ENCODE measurements at places on chromosomes 6 and 20.

DNA sequence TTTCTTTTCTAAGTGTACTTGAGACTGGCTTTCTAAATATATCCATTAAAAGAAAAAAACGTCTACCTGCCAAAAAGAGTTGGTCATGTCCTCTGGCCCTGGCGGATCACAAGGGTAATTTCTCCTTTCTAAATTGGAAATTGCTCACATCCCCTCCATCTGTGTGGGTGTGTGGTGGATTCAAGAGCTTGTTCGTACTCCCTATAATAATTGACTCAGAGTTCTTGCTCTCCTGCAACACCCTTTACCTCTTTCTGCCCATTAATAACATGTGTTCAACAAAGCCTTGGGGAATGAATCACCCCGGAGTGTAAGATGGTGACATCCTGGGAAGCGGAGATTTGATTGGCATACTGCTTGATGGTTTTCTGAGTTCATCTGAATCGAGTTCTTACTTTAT is 263.8 kb downstream of the ALDH8A1 start:
- DNase-seq = no peak

DNA sequence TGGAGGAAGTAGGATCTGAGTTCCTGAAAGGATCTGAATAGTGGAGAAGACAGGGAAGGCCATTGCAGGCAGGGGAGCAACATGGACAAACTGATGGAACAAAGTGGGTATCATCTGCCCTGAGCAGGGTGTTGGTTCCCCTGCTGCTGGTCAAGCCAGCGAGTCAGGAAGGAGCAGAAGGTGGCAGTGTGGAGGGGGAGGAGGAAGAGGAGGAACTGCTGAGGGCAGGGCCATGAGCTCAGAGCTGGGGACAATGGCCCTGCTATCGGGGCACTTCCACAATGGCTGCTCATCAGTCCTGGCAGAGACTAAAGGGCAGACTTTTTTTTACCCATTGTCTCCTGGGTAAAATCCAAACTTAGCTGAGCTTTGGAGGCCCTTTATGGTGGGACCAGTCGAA is 13.6 kb downstream of the CNBD2 start:
- no peak for DNase-seq

DNA sequence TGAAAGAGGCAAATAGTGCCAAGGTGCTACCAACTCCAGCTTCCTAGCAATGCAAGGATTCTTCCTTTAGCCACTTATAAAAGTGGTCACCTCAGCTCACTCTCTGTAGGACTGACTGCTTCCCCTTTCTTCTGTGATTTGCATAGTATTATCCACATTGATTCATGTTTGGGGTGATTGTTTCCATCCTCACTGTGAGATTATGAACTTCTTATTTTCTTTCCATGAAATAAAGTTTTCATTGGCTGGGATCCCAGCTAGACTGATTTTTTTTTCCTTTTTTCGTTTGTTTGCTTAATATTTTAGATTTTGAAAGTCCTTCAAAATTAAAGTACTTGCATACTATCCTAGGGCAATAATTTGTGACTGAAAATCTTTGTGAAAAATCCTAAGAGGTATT is 50.5 kb downstream of the EYA4 start:
- DNase-seq = no peak

DNA sequence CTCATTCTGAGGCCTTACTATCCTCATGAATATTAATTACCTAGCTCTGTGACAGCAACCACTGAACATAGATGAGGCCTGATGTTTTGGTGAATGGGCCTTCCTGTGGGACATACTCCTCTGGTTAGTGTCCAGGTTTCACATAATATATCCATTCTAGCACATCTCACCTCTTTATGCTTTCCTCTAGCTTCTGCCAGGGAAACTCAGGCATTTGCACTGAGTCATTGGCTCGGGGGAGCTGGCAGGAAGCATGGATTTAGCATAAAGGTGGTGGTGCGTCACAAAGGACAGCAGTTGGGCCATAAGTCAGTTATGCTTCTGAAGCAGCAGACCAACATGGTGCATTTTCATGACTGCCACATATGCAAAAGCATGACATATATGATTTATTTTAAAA is 37.5 kb upstream of the TMEM170B start:
- no peak for DNase-seq

DNA sequence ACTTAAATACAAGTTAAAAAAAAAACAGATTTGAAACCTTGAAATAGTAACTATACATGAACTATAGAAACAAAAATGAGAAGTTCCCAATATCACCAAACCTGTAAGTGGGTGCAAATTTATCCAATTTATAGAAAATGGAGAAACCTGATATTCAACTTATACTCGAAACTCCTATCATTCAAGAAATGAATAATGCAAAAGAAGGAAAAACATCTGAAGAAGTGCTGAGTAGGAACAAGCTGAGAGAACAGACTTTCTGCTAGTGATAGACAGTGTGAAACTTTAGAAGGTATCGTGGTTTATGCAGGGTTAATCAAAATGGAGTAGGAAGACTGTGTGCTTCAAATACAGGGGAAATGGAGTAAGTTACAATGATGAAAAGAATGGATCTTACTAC is 4.5 kb downstream of the GPR63 start:
- no peak for DNase-seq

DNA sequence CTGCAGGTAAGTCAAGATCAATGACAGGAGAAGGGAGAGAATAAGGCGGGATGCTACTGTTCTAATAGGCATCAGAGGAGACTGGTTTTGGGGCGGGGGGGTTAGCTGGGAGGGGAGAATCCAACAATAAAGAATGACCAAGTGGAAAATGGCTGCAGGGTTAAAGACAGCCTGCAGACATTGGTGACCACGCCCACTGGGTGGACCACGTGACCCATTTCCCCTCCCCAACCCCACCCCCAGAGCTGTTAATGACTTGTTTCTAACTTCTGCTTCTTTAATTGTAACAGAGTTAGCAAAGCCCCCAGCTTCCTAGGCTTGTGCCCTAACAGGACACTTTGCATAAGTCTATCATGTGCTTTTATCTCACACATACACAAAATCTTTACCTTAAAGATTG is 344.5 kb downstream of the KIF16B start:
- DNase-seq = no peak

DNA sequence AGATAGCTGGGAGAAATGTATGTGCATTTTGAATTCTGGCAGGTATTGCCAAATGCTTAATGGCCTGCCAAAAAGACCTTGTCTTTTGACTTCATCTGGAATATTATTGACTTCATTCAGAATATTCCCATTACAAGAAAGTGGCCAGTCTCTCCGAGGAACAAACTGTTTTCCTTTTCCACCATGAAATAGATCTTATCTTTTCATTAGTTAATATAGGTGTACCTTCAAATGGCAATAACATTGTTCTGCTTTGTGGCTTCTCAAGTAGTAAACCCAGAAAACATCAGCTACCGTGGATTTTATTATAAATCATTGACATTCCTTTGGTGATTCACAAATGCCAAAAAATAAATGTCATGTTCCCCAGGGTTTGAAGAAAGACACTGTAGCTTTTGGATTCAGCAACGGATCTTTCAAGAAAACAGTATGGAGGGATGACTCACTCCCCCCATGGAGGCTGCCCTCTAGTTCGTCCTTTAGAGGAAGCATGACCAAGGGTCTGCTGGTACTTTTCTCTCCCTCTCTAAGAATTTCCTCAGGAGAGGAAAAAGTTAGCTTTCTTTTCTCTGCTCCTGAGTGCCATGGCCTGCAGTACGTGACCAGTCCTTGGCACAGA is 1.1 kb upstream of the RNF182 start:
- no peak for DNase-seq

GRCh38 chr20:47775841-47776240 is 9.4 kb downstream of the SULF2 start:
- DNase-seq = no peak

DNA sequence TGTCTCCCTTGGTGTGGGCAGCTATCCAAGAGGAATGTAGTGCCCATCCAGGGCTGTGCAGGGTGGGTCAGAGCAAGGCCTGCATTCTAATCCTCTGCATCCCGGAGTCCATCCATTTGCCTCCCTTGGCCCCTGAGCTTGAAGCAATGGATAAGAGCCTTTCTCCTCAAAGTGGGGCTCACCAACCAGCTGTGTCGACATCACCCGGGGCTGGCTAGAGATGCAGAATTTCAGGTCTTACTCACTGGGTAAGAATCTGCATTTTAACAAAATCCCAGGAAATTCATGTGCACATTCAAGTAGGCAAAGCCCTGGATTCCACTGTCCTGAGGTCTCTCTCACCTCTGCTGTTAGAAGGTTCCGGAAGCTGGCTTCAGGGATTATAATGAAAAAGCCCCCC is 95.3 kb downstream of the MDGA1 start:
- DNase-seq = no peak

DNA sequence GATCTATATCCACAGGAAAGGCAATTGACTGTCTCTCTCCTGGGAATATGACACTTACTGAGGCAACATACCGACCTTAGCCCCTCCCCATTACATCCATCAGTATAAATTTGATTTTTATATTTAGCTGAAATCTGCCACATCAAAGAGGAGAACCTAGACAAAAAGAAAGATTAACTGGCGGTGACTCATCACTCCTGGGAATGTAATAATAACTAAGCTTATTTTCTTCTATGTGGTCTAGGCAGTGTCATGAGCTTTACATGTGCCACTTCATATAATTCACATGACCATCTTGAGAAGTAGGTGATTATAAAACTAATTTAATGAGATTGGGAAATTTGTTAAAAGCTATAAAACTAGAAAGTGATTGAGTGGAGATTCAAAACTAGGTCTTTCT is 520.0 kb upstream of the HS3ST5 start:
- DNase-seq = no peak

GRCh38 chr6:113971741-113972140 is 793 bp upstream of the HDAC2 start:
- no peak for DNase-seq

DNA sequence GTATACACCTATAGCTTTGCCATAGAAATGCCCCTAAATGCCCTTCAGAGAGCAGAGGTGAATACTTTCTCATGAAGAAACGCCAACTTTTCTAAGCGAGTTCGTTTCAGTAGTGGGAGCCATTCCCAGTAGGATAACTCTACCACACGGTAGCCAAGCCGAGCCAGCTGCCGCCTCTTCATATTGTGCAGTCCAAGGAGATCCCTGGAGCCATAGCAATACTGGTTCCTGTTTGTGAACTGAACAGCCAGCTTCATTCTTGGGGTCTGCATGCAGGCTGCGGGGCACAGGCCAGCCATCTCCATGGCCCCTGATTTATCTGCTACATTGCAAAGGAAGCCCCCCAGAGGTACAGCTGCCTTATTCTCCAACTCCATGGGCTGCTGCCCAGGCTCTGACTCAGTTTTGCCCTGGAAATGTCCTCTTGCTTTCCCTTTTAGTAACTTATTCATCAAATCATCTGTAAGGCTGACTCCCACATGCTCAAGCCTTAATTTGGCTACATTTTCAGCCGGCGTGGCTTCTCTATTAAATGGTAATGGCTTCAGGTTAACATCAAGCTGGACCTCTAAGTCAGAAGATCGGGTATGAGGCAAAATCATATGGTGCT is 12.8 kb downstream of the FASTKD5 start:
- no peak for DNase-seq

- DNase-seq = no peak
Observed at GRCh38 chr6:118717106-118717505, 65.7 kb upstream of the CEP85L start.

GRCh38 chr6:169665289-169665688 is 36.5 kb downstream of the WDR27 start:
- DNase-seq = no peak

- DNase-seq = no peak
Observed at GRCh38 chr20:50799890-50800550, 5.2 kb downstream of the BCAS4 start.
